ENCODE measurements at places on chromosomes 4 and X.

GRCh38 chr4:185256446-185256845 lies 47.0 kb downstream of the SNX25 start:
- DNase-seq = no peak

GRCh38 chr4:100049872-100050271 lies 99.8 kb upstream of the H2AZ1 start:
- no peak for DNase-seq

GRCh38 chrX:47539860-47540259 lies 21.1 kb upstream of the ARAF start:
- no peak for DNase-seq

DNA sequence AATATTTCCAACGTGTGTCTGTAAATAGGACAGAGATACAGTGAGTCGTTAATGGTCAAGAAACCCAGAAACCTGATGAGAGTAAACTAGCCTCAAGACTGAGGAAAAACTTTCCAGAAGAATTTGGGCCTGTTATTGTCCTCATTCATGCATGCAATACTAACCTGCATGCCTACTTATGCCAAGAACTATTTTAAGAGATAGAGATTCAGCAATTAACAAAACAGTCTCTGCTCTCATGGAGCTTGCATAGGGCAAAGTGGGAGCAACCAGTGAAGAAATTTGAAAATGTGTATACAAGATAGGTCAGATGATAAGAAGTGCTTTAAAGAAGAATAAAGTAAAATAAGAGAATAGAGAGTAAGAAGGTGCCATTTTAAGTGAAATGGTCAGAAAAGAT lies 66.1 kb upstream of the FRG1 start:
- DNase-seq = no peak

- DNase-seq = no peak
Observed at GRCh38 chrX:89034679-89035078, 287.7 kb downstream of the CPXCR1 start.

DNA sequence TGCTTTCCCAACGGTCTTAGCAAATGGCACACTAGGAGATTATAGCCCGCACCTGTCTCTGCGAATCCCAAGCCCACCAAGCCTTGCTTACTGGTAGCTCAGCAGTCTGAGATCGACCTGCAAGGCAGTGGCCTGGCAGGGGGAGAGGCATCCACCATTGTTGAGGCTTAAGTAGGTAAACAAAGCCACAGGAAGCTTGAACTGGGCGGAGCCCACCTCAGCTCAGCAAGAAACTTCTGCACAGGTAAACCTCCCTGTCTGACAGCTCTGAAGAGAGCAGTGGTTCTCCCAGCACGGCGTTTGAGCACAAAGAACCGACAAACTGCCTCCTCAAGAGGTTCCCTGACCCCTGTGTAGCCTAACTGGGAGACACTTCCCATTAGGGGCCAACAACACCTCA lies 42.8 kb downstream of the BRWD3 start:
- no peak for DNase-seq

- no peak for DNase-seq
Observed at GRCh38 chrX:141902366-141902765, 1.3 kb upstream of the MAGEC1 start.

DNA sequence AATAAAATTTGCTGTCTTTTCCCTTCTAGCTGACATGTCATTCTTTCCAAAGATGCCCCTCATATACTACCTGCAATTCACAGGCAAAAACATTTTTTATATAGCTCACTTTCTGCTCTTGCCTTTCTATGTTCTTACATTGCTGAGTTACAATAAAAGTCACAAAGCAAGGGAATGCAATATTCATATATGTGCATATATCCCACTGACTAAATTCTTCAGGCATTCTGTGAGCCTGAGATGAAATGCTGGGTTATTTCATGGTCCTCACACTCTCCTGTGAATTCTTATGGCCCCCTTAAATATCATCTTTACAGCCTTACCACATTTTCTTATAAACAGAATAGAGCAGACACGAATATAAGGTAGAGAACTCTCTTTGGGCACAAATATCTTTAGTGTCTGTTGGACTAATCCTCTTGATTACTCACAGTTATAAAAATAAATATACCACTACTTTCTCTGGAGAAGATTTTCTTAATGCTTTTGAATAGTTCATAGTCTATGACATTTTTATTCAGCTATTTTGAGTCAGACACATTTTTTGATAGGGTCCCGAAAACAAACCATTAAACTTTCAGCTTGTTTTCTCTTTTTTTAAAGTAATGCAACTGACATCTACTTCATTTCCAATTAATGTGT lies 84.1 kb upstream of the H2AZ1 start:
- no peak for DNase-seq

GRCh38 chrX:32525234-32525633 lies 686.1 kb downstream of the DMD start:
- DNase-seq = no peak

GRCh38 chr4:87122252-87122651 lies 98.2 kb downstream of the KLHL8 start:
- no peak for DNase-seq

DNA sequence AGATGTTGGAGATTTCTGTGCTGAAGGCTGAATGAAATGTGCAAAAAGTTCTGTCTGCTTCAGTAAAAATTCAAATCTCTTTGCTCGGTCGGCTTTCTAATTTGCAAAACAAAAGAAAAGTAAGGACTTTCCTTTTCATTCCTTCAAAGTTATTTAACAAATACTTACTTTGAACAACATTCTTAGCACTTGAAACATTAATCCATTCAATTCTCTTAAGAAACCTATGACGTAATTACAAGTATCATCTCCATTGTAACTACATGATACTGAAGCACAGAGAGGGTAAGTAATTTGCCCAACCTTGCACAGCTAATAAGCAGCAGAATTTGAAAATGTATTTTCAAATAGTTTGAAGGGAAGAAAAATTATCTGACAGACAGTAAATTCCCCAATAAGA lies 6.9 kb downstream of the SMARCA1 start:
- no peak for DNase-seq

DNA sequence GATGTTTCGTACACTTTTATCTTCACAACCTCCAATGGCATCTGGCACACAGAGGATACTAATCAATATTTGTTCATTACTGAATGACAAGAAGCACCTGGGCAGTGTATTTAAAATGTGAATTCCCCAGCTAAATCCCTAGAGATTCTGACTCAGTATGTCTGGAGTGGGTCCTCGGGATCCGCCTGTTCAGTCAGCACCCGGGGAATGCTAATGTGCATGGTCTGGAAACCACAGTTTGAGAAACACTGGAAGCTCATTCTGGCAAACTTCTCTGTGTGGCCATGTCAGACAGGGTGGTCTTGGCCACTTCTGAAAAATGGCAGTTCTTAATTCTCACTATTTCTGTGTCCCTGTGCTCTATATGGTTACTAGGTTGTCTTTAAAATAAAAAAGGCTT lies 138.8 kb upstream of the VCX start:
- DNase-seq = no peak

DNA sequence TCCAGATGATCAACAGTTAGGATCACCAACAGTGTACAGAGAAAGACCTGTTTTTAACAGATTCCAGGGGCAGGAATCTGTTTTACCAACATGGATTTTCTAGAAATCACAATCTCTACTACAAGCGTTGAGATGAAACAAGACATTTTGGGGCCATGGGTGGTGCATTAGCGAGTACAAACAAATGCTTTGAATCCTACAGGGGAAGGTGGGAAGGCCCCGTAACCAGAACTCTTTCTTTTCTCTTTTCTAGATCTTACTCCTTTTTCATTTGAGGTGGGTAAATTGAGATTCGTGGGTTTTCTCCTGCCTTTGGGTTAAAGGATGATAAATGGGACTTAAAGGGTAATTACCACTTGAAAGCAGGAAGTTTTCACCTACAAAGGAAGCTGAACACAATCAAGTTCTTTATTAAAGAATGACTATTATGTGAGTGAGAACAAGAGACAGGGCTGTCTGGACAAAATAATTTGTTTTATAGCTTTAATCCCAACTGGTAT lies 189.9 kb upstream of the ANXA3 start:
- no peak for DNase-seq

GRCh38 chrX:100969936-100970335 lies 428 bp downstream of the ARL13A start:
- no peak for DNase-seq

DNA sequence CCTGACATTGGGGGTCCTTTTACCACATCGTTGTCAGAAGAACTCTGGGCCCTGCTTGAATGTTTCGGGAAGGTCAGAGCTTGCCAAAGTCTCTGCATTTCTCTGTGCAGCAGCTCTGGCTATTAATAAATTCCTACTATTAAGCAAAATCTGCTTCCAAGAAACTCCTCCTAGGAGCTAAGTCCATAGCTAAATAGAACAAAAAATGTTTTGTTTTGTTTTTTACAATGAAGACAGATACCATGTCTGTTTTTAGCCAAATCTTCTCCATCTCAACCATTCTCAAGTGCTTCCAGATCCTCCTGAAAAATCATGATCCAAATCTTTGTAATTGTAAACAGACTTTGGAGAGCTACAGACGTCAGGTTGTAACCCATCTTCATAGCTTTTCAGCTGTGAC lies 161.6 kb downstream of the SPATA18 start:
- no peak for DNase-seq

GRCh38 chr4:6852582-6852981 lies 57.0 kb upstream of the TBC1D14 start:
- peak; percentile 42 for DNase-seq

- DNase-seq = no peak
Observed at GRCh38 chr4:130850019-130850524, 1754.1 kb downstream of the C4orf33 start.

DNA sequence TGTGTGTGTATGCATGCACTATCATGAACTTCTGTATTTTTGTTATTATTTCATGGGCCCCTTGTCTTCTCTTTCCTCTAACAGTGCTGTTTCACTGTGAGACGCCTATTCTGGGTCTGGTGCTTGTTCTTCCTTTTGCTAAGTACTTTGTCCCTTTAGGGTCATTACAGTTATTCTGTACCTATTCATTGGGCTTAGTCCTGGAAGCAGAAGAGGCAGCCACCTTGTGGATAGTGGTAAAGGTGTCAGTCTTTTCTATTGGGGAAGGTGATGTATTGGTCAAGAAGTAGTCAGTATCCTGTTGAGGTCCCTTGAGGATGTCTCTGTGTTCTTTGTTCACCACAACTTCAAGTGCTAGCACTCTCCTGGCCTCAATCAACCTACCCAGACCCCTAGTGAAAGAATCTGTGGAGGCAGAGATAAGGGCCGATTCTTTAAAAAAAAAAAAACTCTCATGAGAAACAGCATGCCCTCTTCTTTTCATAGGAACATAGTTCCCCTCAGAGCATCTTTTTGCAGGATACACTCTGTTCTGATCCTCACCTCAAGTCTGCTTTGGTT lies 593.8 kb downstream of the SPRY1 start:
- no peak for DNase-seq

DNA sequence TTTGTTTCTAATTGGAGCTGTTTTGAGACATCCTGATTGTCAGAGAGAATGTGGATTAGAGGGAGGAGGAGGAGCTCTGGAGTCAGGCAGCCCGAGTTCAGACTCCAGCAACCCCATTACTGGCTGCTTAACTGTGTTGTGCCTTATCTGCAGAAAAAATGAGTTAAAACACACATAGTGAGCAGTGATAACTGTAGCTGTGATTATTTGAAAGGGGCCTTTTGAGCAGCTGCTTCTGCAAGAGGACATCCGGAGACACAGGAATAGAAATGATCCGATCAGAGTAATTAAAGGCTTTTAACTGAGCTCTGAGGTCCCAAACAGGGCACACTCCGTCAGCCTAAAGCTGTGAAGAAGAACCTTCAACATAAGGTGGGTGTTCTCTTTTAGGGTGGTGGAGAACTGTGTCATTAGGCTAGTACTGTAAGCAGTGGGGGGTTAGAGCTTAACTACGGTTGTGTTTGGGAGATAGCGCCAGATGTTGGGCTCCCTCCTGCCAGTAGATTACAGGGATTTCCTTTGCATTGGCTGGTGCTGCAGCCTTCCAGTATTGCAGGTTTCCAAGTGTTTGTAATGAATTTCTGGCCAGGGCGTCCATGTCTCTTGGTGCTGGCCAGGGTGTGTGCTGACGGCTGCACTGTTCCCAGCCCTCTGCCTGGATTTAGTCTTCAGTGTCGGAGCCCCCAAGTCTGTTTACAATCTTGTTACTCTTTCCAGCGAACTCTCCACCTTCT lies 24.3 kb downstream of the ADD1 start:
- DNase-seq = no peak

DNA sequence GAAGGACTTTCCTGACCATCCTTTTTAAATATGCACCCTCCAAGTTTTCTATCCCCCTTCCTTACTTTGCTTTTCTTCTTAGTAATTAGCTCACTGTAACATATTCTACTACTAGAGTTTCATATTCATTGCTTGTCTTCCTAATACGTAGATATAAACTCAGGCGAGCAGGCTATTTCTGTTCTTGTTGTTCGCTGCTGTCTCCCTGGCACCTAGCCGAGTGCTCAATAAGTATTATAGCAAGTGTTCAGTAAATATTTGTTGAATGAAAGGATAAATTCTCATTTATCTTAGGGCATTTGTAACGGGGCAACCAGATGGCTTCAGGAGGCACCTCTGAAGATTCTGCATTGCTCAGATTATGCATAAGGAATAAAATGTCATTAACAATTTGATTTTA lies 6.8 kb upstream of the RHOH start:
- peak; percentile 95 for DNase-seq

DNA sequence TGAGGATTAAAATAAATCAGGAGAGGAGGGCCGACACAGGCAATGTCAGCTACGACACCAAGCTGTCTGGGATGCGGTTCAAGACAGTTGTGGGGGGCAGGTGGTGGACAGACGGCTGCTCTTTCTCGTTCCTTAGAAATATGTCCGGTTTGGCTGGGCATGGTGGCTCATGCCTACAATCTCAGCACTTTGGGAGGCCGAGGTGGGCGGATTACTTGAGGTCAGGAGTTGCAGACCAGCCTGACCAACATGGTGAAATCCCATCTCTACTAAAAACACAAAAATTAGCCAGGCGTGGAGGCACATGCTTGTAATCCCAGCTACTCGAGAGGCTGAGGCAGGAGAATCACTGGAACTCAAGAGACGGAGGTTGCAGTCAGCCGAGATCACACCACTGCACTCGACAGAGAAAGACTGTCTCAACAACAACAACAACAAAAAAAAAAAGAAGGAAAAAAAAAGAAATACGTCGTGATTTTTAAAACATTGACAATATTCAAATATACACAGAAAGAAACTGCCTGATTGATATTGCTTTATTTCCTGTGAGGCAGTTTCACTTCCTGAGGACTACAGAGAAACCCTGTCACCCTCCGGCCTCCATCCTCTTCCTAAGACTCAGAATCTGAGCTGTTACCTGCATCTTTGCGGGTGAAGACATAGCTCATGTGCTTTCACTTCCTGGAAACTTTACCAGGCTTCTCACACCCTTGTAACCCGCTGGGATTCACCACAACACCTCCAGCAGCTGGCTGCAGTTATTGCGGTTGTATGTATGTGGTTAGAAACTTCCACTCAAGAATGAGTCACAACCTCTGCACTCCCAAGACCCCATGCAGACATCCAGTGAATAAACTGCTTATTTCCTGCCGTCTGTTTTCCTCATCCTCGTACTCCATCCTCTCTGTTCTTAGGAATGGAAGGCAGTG lies 63.8 kb upstream of the STS start:
- DNase-seq = peak; percentile 21

Measured in DMS53 (cell line).